ENCODE measurements at places on chromosomes 11 and 22. TPM values are rescaled to one million over a fixed set of nuclear protein-coding genes. Genes with fewer than 3 reads are reported as not detected.

SMTNL1 gene
- total RNA-seq: not detected

SLC35F2 gene
- 0.88 TPM for total RNA-seq

TRIM44 gene
- 48.0 TPM for total RNA-seq

ACTN3 gene
- total RNA-seq: not detected

Measured in heart left ventricle (tissue), 16 donors.